ENCODE measurements at places on chromosomes 3 and 15.

GRCh38 chr3:20540066-20540465 lies 354.1 kb upstream of the SGO1 start:
- no peaks in the 10 kb centered on the region for H3K4me1 ChIP-seq
- H3K27me3 ChIP-seq, result no peaks in the 10 kb centered on the region
- H3K27ac ChIP-seq, result no peak overlapping the region
- H3K4me3 ChIP-seq, result no peak overlapping the region

- H3K4me1 ChIP-seq, result peaks cover 2% of the 10 kb centered on the region
- no peak overlapping the region for H3K27ac ChIP-seq
- H3K27me3 ChIP-seq, result peaks cover 6% of the 10 kb centered on the region
- H3K36me3 ChIP-seq, result no peaks in the 10 kb centered on the region
- no peak overlapping the region for H3K4me3 ChIP-seq
These were observed 48.5 kb upstream of the TRA2B start for GRCh38 chr3:185986198-185986777.

- H3K36me3 ChIP-seq, result no peaks in the 10 kb centered on the region
- H3K27me3 ChIP-seq, result no peaks in the 10 kb centered on the region
- no peak overlapping the region for H3K4me3 ChIP-seq
- no peaks in the 10 kb centered on the region for H3K4me1 ChIP-seq
- no peak overlapping the region for H3K27ac ChIP-seq
These were observed 21.5 kb downstream of the GABRR3 start for GRCh38 chr3:98013411-98014267.

GRCh38 chr3:45773072-45773471 lies 23.3 kb downstream of the SLC6A20 start:
- no peak overlapping the region for H3K27ac ChIP-seq
- H3K27me3 ChIP-seq, result no peaks in the 10 kb centered on the region
- DNase-seq, result no peak
- no peaks in the 10 kb centered on the region for H3K4me1 ChIP-seq

GRCh38 chr3:184498986-184499606 lies 62.5 kb upstream of the EPHB3 start:
- no peak overlapping the region for H3K4me3 ChIP-seq
- no peaks in the 10 kb centered on the region for H3K36me3 ChIP-seq
- H3K27me3 ChIP-seq, result peaks cover 26% of the 10 kb centered on the region
- no peak overlapping the region for H3K27ac ChIP-seq
- H3K4me1 ChIP-seq, result no peaks in the 10 kb centered on the region

GRCh38 chr3:39294446-39295183 lies 14.8 kb upstream of the CX3CR1 start:
- no peak for DNase-seq
- H3K4me1 ChIP-seq, result peaks cover 10% of the 10 kb centered on the region
- no peaks in the 10 kb centered on the region for H3K27me3 ChIP-seq
- no peak overlapping the region for H3K27ac ChIP-seq

DNA sequence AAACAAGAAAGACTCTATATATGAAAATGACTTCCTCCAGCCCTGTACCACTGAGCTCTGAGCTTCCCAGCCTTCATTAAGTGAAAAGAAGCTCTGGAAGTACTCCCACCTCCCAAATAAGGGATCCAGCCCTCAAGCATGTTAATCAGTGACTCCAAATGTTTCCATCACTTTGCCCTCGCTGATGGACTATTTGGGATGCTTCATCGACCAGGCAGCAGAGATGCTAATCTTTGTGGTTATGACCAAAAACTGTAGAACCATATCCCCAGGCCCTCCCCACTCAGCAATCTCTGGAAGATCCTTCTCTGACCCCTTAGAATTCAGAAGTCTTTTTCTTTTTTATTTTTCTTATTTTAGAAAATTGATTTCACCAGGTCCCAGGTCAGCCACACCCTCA lies 2.3 kb upstream of the CTDSPL start:
- DNase-seq, result no peak
- H3K36me3 ChIP-seq, result no peaks in the 10 kb centered on the region
- peak overlapping the region; percentile 70 for H3K27ac ChIP-seq
- peaks cover 5% of the 10 kb centered on the region for H3K27me3 ChIP-seq
- H3K4me3 ChIP-seq, result no peak overlapping the region

DNA sequence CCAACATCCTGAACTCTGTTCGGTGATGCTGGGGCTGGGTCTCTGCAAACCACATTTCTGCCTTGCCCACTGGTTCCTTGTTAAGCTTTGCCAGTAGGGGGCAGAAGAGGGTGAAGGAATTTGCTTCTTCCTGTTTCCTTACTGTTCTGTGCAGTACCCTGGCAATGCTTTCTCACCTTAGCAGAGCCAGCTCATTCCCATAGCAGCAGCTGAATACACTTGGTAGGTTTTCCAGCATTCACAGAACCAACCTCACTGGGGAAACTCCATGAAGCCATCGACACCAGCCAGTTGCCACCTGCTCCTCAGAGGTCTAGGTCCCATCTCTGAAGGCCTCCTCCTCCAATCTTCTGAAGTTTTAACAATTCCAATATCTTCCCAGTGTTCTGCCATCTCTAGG lies 308.4 kb downstream of the PDCD6IP start:
- no peaks in the 10 kb centered on the region for H3K4me1 ChIP-seq
- no peak overlapping the region for H3K27ac ChIP-seq
- no peak overlapping the region for H3K4me3 ChIP-seq

GRCh38 chr15:26129852-26130251 lies 266.7 kb upstream of the ATP10A start:
- DNase-seq, result no peak
- H3K4me1 ChIP-seq, result no peaks in the 10 kb centered on the region
- H3K27me3 ChIP-seq, result no peaks in the 10 kb centered on the region
- H3K4me3 ChIP-seq, result no peak overlapping the region

DNA sequence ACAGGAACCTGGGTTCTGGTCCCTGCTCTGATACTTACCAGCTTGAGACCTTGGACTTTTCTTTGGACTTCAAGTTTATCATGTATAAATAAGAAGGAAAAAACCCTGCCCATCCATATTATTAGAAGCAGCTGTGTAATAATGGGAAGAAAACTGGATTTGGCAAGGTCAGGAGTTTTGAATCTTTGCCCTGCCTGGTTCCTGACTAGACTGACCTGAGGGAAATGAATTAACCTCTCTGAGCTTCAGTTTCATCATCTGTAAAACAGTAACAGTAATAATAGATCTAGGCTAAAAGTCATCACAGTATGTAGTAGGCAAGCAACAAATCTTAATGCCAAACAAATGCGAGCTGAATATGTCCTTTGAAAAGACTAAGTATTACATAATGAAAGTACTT lies 68.8 kb downstream of the FSIP1 start:
- H3K27ac ChIP-seq, result no peak overlapping the region
- no peak overlapping the region for H3K4me3 ChIP-seq
- no peaks in the 10 kb centered on the region for H3K36me3 ChIP-seq
- no peaks in the 10 kb centered on the region for H3K27me3 ChIP-seq
- no peak for DNase-seq

DNA sequence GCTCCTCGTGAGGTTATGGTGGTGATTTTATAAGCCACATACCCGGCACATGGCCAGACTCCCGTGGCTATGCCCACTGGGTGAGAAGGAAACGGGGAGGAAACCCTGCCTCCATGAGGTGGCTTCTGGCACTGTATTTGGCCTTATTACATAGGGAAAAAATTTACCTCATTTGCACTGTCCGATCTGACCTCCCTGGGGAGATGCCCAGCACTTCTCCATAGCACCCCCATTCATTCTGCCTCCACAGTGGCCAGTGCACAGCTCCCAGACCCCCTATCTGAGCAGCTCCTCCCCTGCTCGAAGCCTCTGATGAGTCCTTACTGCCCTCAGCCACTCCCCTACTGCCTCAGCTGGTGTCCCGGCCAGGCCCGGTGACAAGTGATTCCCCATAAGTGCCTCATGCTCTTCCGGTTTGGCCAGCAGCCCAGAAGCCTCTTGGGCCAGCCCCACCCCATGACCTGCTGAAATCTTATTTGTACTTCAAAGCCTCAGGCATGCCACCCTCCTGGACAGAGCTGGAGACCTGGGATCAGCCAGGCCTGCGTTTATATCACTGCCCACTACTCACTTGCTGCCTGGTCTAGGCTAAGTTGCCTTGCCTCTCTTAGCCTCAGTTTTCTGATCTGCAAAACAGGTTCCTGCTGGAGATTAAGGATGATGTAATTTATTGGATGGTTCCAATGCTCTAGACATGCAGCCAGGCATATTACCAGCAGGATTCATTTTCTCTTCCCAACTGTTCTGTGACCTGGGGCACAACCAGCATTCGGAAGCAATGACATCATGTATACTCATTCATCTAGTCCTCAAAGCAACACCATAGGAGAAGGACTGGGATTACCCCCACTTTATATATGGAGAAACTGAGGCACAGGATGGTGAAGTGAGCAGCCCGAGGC lies 30.6 kb upstream of the SLC6A6 start:
- H3K27ac ChIP-seq, result peak overlapping the region; percentile 78
- peaks cover 6% of the 10 kb centered on the region for H3K4me1 ChIP-seq
- H3K27me3 ChIP-seq, result no peaks in the 10 kb centered on the region
- no peaks in the 10 kb centered on the region for H3K36me3 ChIP-seq

- no peaks in the 10 kb centered on the region for H3K4me1 ChIP-seq
- H3K27me3 ChIP-seq, result no peaks in the 10 kb centered on the region
- no peaks in the 10 kb centered on the region for H3K36me3 ChIP-seq
These were observed 7.7 kb downstream of the ITIH1 start for GRCh38 chr3:52784931-52785590.

DNA sequence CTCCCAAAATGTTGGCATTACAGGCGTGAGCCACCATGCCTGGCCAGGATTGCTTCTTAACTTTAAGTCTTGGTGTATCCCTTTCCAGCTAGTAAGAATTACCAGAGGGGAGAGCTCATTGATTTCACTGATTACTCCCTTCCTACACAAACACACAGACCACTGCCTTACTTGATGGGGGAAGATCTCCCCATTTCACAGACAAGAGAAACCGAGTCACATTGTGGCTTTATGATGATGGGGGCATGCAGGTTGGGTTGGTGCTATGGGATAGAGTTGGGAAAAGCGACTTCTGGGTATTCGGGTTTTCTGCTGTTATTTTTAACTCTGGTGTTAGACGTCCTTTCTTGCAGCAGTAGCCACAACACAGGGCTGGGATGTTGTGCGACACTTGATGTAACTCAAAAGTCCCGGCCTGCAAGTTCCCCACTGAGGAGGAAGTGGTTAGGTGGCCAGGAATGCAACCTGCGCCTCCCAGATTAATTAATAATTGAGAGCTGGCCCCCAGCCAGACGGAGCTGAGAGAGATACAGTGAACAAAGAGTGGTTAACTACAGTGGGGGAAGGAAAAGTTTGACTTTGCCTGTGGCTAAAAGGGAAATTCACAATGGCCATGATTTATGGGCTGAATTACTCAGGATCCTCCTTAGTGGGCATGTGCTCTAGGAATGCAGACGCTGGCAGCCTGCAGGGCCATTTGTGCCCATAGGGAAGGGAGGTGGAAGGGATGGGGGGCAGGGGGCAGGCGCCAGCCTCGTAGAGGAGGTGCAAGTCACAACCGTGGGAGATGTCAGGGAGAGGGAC lies 63.6 kb downstream of the SMAD6 start:
- peaks cover 59% of the 10 kb centered on the region for H3K4me1 ChIP-seq
- no peak overlapping the region for H3K4me3 ChIP-seq

GRCh38 chr3:117404141-117404540 lies 694.6 kb downstream of the TUSC7 start:
- no peak for DNase-seq
- no peak overlapping the region for H3K27ac ChIP-seq
- H3K36me3 ChIP-seq, result no peaks in the 10 kb centered on the region
- H3K4me1 ChIP-seq, result no peaks in the 10 kb centered on the region

DNA sequence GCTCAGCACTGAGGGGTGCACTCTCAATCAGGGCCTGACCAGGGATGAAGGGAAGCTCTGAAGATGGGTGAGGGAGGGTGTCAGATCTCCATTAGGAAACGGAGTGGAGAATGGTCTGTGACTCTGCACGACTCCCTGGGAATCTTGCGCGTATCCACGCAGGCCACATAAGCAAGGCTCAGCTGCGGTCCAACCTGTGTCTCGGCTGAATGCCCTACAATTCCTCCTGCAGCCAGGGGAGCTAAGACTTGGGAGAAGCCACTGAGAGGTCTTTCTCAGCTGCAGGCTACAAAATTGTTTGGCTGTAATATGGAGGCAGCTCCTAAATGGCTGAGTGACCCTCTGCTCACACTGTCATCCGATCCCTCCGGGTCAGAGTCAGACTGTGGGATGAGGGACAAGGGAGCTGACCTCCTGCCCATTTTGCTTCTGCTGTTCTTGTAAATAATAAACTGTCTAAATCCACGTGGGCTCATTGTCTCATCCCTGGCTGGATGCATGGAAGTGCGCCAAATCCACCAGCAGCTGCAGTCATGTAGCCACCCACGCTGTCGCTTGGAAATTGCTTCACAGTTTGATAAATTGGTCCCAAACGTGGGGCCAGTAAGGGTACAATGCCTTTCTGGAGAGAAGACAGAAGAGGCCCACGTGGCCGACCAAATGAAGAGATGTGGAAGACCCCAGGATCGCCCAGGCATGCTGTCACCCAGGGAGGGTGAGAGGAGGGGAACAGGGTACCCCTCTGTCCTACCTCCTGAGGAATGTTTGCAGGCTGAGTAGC lies 30.5 kb downstream of the ALS2CL start:
- no peaks in the 10 kb centered on the region for H3K27me3 ChIP-seq
- H3K4me1 ChIP-seq, result peaks cover 22% of the 10 kb centered on the region
- no peaks in the 10 kb centered on the region for H3K36me3 ChIP-seq
- no peak overlapping the region for H3K4me3 ChIP-seq

DNA sequence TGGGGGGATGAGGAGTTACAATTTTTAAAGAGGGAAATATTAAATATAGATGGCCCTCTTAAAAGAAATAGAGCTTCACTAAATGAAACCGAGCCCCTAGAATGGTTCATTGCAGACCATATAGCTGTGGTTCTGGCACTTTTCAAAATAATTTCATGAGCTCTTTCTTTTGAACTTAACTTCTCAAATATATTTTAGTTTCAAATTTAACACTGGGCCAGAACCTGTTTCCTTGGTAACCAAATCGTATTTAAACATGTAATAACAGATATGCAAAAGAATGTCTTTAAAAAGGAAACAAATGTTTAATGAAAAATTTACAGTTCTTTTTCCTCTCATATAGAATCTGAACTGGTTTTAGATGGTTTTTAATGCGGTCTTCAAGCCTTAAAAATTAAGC lies 20.1 kb downstream of the ZBTB38 start:
- H3K4me1 ChIP-seq, result no peaks in the 10 kb centered on the region
- peak overlapping the region; percentile 11 for H3K27ac ChIP-seq

DNA sequence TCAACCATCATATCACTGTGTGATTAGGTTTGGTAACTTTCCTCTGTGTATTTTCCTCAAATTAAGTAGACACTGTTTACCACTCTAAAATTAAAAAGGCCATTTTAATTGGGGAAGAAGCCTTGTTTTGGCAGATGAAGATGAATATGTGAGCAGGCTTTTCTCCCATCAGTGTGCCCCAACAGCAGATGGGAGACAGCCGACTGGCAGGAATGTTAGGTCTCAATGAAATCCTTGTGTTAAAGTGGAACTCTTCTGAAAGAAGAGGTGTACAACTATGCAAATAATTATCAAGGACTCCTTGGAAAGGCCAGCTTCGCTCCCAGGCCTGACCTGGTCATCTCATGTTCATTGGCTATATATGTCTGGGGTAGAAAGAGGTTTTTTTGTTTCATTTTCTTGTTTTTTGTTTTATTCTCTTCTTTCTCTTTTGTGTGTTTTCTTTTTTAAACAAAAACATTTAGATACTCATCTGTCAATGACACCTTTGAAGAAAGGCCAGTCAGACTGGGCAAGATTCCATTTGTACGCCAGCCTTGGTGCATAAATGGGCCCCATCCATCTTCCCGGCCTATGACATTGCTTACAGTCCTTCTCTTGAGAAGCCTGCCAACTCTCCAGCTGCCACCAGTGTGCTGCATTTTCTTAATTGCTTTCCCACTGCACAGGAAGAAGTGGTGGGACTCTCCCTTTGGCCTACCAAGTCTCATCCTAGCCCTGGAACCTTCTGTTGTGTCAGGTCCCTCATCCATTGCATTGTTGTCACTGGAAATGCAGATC lies 25.8 kb downstream of the LRTM1 start:
- H3K27me3 ChIP-seq, result no peaks in the 10 kb centered on the region
- no peak for DNase-seq
- H3K4me1 ChIP-seq, result no peaks in the 10 kb centered on the region
- H3K4me3 ChIP-seq, result no peak overlapping the region
